CD4-positive, alpha-beta T cell treated with Interleukin-6 at 100 ng/mL for 8 hours (primary cell): ENCODE measurements at places on chromosomes 1 and 21.

GRCh38 chr1:43671626-43672330, 21.8 kb downstream of the KDM4A start:
- no peak for DNase-seq

GRCh38 chr21:42849759-42850412, 29.5 kb downstream of the WDR4 start:
- no peak for DNase-seq

DNA sequence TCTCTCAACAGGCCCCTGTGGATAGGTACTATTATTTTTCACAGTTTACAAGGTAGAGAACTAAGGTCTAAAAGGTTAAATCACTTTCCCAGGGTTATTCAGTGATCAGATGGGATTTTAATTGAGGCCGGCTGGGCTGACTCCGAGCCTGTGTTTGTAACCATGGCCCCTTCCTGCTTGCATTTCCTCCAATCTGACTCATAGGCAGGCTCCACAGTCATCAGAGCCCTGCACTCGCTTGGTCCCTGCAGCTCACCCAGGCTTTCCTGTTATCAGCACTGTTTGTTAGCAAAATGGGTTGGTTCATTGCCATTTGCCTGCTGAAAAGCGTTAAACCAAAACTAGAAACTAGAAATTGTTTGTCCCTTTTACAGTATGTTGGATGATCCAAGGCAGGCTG, 41.4 kb upstream of the LMX1A start:
- DNase-seq = peak; percentile 30

GRCh38 chr1:57222307-57222706, 201.6 kb downstream of the DAB1 start:
- no peak for DNase-seq

DNA sequence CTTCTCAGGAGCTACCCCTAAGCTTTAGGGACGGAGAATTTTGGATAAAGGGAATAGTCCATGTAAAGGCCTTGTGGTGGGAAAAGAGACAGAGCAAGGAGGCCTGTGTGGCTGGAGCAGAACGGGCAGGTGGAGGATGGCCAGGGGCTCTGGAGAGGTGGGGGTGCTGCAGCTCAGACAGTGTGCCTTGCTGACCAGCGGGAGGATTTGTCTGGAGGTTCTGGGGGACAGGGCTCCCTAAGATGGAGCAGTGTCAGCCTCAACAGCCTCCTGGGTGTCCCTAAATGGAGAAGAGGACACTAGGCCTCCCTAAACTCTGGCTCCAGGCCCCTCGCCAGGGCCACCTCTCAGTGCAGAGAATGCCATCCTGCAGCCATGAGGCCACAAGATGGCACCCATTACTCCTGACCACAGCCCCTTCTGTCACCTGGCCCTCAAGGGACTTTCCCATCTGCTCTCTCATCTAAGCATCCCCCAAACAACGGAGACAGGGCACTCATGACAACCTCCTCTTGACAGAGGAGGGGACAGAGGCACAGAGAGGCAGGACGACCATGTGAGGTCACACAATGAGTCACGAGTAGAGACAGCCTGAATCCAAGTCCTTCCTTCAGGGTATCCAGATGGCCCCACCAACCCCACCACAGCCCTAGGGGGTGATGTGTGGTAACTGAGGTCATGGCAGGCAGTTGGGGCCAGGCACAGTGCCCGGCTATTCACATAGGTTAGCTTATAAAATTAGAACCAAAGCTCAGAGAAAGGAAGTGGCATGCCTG, 94.7 kb downstream of the DMRTB1 start:
- no peak for DNase-seq

- no peak for DNase-seq
Observed at GRCh38 chr1:208446271-208446691, 202.1 kb upstream of the PLXNA2 start.

- DNase-seq = no peak
Observed at GRCh38 chr1:113293256-113293626, 97.1 kb upstream of the MAGI3 start.

- DNase-seq = no peak
Observed at GRCh38 chr1:44985747-44986359, 542 bp downstream of the EIF2B3 start.

GRCh38 chr1:12076425-12077005, 13.4 kb downstream of the TNFRSF8 start:
- no peak for DNase-seq

GRCh38 chr1:15760520-15761211, 2.1 kb downstream of the FBLIM1 start:
- no peak for DNase-seq

- no peak for DNase-seq
Observed at GRCh38 chr1:212402666-212403321, 11.9 kb downstream of the PACC1 start.

DNA sequence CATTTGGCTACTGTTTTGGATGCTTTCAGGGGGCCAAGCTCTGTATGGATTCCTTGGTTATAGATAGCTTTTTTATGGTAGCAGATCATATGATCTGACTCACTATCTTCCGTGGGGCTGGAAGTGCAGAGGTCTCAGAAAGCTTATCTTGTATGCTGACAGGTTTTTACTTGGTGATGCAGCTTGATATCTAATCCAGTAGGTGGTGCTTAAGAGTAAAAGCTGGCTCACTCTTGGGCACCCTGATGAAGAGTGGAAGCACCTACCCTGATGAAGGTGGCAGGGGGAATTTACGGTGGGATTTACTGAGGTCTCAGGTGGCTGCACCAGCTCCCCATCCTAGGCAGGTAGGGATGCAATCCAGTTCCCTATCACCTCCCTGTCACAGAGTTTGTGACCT, 151.2 kb downstream of the PTBP2 start:
- no peak for DNase-seq
